Left colon (tissue), 2 donors: ENCODE measurements at places on chromosomes 13 and 19.

GRCh38 chr13:44252938-44253337 is 120.7 kb upstream of the SERP2 start:
- no peak for DNase-seq

DNA sequence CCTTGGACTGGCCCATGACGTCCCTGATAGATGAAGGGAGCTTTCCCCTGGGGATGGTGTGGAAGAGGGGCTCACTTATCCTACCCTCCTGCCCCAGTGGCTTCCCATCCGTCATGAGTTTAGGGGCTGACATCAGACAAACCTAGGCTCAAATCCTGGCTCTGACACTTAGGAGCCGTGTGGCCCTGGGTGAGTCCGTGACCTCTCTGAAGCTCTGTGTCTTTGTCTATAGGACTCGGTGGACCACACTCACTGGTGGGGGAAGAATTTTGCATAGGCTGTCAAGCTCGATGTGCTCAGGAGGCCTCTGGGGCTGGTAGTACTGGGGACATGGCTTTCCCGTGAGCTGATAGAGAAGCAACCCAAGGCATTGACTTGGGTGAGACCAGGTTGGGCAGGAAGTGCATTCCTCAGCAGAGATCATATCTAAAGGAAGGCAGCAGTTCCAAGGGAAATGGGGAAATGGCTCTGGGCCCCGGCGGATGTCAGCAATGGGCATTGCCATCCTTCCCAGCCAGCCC is 17.4 kb upstream of the AP1M2 start:
- DNase-seq: peak; percentile 18

- peak; percentile 78 for DNase-seq
Observed at GRCh38 chr19:41649827-41650226, 23.0 kb upstream of the CEACAM4 start.

DNA sequence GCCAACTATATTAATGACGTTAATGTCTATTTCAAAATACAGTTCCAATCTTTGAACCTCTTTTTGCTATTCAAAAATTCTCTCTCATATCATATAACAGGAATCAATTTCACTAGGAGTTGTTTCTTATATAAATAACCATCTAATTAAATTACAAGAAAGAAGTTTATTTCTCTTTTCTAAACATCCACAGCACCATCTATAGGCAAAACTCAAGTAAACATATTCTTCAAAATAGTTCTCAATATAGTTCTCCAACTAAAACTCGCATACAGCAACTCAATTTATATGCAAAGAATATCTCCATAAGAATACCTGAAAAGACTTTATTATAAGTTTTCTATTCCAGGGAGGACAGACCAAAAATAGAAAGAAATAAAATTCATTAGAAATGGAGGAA is 65.6 kb downstream of the RBM26 start:
- no peak for DNase-seq

DNA sequence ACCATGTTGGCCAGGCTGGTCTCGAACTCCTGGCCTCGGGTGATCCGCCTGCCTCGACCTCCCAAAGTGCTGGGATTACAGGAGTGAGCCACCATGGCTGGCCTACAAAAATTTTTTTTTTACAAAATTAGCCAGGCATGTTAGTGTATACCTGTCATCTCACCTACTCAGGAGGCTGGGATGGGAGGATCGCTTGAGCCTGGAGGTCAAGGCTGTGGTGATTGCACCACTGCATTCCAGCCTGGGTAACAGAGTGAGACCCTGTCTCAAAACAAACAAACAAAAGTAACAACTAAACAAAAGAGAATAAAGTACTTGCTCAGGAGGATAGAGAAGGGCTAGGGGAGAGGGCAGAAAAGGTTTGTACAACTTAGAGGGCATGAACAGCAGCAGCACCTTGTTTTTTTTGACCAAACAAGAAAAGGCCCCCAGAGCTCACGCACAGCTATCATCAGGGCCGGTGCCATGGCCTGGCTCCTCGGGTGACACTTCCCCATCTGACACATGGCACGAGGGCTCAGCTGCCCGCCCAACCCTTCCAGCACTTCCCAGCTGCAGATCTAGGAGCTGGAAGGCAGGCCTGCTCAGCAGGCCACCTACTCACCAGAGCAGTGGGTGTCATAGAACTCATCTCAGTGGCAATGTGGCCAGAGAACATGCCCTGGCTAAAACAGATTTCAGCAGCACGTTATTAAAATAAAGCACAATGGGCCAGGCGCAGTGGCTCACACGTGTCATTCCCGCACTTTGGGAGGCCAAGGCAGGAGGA is 8.6 kb upstream of the SLC7A9 start:
- DNase-seq: no peak
